Right forelimb (tissue), 1 donor: ENCODE measurements at places on chromosomes 7 and 10.

GRCh38 chr7:2689343-2689847 lies 1.4 kb downstream of the AMZ1 start:
- DNase-seq: no peak

GRCh38 chr10:3757638-3758490 lies 27.1 kb downstream of the KLF6 start:
- DNase-seq: no peak

GRCh38 chr10:8052956-8053445 lies 1.5 kb upstream of the GATA3 start:
- no peak for DNase-seq

GRCh38 chr10:79943871-79944270 lies 5.0 kb downstream of the SFTPD start:
- DNase-seq: peak; percentile 32

DNA sequence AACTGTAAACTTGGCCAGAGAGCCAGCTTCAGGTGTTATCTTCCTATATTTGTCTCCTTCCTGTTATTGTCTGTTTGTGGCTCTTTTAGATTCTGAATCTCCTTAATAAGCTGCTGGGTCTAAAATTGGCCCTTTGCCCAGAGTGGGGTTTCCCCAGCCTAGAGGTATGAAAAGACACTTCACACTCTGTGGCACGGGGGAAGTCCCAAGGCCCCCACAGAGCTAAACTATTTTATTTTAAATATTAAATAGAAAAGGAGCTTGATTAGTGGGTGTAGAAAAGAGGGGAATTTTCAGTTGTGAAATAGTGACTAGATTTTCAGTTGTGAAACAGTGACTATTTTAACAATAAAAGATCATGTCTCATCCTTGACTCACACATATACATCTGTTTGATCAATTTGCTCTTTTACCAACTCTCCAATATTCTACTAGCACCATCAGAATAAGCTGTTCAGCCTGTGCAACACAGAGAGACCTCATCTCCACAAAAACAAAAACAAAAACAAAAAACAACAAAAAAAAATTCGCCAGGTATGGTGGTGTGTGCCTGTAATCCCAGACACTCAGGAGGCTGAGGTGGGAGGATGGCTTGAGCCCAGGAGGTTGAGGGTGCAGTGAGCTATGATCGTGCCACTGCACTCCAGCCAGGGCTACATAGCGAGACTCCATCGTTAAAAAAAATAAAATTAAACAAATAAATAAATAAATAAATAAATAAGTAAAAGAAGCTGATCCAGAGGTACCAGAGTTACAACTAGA lies 24.9 kb upstream of the ADO start:
- DNase-seq: no peak

DNA sequence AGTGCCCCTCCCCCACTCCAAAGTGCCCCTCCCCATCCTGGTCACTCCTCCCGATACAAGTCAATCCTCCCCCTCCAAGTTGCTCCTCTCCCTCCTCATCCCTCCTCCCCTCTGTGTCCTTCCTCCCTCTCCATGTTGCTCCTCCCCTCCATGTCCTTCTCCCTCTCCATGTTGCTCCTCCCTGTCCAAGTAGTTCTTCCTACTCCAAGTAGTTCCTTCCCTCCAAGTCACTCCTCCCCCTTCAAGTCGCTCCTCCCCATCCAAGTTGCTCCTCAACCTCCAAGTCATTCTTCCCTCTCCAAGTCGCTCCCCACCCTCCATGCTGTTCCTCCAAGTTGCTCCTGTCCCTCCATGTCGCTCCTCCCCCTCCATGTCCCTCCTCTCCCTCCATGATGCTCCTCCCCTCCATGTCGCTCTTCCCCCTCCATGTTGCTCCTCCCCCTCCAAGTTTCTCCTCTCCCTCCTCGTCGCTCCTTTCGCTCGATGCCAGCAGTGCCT lies 8.6 kb upstream of the WBP1L start:
- DNase-seq: no peak

- no peak for DNase-seq
These were observed 645 bp upstream of the SIRT1 start for GRCh38 chr10:67883710-67884312.

DNA sequence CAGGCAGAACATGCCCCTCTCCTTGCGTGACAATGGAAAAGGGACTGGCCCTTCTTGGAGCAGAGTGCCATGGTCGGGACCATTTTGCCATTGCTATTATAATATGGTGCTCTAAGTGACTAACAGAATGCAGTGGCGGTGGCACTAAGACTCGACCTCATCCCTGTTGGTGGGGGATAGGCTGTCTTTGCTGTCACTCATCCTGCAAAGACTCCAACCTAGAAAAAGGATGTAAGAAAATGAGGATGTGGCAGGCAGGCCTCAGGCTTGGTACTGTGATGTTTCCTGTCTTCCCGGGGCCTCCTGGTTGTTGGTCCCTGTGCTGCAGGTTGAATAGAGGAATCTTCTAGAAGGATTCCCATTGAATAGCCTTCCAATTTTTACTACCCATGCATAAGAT lies 18.6 kb downstream of the BLNK start:
- no peak for DNase-seq

DNA sequence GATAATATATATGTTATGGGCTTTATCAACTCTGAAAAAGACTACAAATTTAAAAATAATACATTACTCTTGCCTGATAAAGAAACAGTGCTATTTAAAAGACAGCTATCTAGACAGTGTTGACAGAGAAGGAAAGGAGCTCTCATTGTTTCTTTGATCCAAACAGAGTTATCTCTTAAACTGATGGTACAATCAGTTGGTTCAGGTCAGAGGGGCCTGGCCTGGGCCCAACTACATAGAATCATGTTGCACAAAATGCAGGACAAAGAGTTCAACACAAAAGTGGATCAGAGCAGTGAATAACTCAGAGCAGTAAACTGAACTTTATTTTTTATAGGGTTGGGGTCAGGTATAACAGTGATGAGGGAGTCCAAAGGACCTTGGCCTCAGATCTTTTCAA lies 33.8 kb upstream of the SEMA3D start:
- no peak for DNase-seq

DNA sequence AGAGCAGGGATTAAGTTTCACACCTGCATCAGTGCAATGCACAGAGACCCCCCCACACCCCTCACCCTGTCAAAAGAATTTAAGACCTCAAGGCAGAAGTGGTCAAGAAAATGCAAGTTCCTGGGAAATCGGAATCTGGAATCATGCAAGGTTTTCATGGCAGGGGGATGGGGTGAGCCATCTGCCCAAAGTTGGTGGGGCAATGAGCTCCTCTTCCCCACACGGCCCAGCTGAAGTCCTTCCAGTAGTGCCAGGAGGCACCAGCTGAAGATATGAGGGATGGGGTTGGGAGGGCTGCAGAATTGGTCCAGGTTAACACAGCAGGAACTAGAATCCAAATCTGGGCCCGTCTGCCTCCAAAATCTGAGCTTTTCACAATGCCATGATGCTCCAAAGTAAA lies 25.0 kb upstream of the TMEM273 start:
- peak; percentile 25 for DNase-seq

GRCh38 chr10:79349072-79349491 lies 1.8 kb downstream of the PPIF start:
- DNase-seq: no peak

- DNase-seq: no peak
These were observed 25.3 kb upstream of the NEBL start for GRCh38 chr10:20922451-20922850.

- DNase-seq: no peak
These were observed 987.9 kb downstream of the KCNMA1 start for GRCh38 chr10:76649723-76650127.

- no peak for DNase-seq
These were observed 298.3 kb downstream of the TNS3 start for GRCh38 chr7:47283497-47284131.

- no peak for DNase-seq
These were observed 69.2 kb downstream of the SEMA3E start for GRCh38 chr7:83579740-83580139.

- no peak for DNase-seq
These were observed 55.0 kb upstream of the DNAAF5 start for GRCh38 chr7:671415-672042.

GRCh38 chr10:92880233-92880861 lies 32.0 kb downstream of the EXOC6 start:
- DNase-seq: no peak

DNA sequence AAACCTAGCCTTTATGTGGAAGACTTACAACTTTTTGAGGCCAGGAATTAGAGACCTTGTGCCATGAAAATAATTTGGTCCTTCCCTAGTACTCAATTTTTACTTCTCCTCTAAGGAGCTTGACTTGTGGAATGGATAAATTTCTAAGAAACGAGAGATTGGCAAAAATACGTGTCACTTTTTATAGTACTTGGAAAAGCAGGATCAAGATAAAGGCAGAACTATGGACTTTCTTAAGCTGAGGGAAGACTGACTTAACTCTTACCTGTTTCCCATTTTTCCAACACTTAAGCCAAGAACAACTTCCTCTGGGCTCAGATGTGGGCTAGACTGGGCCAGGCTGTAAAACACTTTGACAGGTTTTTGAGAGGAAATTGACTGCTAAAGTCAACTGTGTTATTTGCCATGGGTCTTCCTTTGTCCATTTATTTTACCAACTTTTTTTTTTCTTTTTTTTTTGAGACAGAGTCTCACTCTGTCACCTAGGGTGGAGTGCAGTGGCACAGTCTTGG lies 2.0 kb upstream of the WBP1L start:
- DNase-seq: no peak

DNA sequence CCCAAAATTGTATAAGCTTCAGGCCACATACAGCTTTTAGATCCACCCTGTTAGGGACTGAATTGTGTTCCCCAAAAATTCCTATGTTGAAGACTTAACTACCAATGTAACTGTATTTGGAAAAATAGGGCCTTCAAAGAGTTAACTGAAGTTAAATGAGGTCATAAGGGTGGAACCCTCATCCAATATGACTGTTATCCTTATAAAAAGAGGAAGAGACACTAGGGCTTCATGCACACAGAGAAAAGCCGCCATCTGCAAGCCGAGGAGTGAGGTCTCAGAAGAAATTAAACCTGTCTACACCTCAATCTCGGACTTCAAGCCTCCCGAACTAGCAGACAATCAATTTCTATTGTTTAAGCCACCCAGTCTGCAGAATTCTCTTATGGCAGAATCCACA lies 317.9 kb upstream of the NFE2L3 start:
- no peak for DNase-seq

DNA sequence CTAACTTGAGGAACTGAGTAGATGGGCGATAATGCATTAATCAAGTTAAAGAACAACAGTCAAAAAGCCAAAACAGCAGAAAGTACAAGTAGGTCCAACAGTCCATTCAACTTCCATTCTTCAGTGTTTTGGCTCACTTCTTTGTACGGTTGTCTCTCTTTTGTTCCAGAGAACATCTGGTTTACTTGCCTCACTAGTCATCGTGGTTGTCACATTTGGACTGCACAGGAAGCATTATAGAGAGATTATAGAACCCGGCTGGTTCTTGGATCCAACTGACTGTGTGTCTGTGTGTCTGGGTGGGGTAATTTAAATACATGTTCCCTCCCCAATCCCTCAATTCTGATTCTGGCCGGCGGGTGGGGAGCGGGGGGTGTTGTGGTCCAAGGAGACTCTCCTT lies 1.8 kb upstream of the CEP41 start:
- DNase-seq: no peak

DNA sequence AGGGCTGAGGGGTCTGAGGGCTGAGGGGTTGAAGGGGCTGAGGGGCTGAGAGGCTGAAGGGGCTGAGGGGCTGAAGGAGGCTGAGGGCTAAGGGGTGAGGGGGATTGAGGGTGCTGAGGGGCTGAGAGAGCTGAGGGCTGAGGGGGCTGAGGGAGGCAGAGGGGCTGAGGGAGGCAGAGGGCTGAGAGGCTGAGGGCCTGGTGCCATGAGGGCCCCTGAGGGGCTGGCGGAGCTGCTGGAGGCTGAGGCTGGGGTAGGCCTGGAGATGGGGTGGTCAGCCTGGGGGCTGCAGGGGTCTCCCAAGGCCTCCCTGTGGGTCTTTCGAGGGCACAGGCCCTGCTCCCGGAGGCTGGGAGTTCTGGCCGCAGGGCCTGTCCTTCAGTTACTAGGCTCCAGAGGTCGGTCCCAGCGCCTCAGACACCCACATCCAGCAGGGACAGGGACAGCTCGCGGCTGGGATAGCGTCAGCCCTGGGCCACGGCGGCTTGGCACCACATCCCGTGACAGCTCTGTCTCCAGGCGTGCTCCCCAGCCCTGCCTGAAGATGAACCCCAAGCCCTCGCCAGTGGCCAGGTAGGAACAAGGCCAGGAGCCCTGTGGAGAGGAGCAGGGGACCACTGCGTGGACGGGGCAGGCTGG lies 16.9 kb downstream of the MYO1G start:
- peak; percentile 43 for DNase-seq

DNA sequence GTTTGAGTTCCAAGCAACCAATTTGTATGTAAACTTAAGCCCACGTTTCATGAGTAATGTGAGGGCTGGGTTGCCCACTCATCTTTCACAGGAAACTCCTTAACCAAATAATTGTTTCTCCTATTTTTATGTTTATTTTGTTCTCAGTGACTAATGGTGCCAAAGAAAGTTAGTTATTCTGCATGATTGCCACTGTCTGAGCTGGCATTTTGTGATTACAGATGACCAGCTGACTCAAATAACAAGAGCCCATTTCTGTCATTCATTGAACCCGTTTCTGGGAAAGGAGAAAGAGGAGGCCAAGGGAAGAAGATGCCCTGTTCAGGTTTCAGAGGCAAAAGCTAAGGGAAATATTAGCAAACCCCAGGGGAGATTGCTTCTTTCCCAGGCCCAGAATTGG lies 186.9 kb upstream of the MYO3A start:
- no peak for DNase-seq

DNA sequence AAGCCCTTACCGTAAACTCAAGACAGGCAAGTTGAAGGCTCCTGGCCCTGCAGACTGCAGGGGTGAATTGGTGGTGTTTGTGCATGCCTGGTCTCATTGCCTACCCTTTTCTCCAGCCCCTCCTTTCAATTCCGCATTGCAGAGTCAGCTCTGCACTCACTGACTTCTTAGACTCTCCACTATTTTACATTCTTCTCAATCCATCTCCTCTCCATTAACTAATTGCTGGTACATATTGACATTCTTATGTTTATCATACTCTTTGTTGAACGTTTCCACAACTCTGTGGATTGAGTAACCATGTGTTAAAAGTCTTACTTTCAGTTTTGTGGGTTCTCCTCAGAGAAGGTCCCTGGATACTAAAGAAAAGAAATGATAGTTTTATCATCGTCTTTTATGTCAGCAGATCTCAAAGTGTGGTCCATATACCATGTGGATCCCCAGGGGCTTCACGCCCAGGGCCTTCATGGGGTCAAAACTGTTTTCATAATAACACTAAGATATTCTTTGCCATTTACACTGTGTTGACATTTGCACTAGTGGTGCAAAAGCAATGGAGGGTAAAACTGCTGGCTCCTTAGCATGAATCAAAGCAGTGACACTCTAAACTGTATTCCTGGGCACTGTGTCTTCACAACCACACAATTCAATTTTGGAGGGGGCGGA lies 135.4 kb upstream of the FZD1 start:
- DNase-seq: no peak

- DNase-seq: no peak
These were observed 36.4 kb upstream of the SRRM3 start for GRCh38 chr7:76165106-76165972.

DNA sequence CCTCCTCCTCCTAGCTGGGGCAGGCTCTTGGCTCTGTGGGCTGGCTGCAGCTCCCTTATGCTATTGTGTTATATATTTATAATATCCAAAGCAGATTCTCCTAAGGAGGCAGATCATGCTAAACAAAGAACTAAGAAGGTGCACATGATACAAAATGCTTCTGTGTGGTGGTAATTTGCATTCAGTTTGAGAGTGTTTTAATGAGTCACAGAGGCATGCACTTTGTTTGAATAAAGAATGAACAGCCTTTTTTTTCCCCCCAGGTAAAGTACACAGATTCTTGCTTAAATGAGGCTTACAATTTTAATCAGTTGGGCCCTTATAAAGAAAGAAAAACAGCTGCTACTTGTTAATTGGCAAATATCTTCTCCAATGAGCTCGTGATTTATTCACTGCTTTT lies 95.0 kb downstream of the FANK1 start:
- no peak for DNase-seq
